ENCODE measurements at places on chromosomes 4 and X.

DNA sequence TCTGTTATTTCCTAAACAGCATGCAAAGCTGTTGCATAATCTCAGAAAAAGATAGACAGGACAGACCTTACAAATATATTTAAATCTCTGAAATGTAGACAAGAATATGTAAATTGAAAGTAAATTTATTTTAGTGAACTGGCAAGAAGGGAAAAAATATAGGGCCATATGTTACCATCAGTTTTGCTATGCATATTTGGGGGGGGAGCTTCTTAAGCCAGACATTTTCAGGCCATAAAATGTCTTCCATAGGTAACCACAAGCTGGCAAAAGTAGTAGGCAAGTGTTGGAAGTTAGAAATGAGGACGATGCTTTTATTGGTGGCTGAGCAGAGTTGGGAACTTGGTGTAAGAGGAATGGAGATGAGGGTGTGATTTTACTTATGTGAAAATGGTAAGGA is 272.0 kb upstream of the CXXC4 start:
- DNase-seq = no peak

DNA sequence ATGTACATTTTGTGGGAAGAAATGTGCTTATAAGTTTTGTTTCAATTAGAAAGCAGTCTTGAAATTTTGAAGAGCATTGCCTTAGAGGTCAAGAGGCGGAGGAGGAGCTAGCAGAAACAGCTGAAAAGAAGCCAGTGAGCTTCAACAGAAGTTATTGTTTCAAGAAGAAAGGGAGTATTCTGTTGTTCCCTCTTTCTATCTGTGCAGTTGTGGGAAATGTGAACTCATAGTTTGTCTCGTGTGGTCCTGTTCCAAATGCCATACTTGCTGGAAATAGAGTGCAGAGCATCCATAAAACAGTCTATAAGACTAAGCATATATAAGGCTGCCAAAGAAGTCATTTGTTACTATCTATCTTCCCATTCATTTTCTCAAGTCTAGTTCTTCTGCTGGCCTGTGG is 1015.7 kb downstream of the DMD start:
- no peak for DNase-seq

DNA sequence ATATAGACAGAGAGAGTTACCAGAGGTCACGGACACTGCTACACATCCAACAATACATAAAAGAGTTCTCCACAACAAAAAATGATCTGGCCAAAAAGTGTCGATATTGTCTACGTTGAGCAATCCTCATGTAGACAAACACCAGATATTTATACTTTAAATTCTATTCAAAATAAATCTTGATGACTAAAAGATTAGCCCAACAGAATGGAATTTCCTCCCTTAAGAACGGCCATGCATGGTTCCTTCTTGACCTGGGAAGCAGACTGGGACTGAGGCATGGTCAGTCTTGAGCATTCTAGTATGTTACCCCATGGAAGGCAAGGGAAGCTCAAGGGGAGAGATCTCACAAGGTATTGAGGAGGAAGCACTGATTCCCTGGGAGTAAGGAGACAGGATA is 43.5 kb downstream of the LHFPL1 start:
- DNase-seq = no peak

DNA sequence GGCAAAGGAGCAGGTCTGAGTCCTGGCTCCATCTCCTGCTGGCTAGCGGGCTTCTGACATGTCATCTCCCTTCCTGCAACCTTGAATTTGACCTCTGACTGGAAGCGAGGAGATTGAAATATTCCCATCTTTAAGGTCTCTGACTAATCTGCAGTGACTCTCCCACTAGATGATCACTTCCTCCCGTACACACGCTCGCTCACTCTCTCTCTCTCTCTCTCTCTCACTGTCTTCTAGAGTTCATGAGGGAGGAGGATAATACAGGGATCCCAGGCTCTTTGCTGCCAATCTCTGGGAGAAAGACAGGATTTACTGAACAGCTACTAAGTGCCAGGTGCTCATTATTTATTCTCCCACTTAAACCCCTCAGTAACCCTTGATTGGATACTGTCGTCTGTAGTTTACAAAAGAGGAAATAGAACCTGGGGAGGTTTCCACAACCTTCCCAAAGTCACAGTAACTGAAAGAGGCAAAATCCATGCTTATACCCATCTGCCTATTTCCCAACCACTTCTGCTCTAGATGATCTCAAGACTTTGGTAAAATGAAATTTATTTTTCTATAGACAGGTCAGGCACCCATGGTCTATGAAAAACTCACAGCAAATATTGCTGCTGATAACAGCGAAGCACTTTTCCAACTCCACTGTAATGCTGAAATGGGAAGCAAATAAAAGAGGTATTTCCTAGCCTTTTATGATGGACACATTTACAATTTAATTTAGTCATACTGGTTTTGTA is 193.5 kb upstream of the C1QTNF7 start:
- no peak for DNase-seq

GRCh38 chr4:84614891-84615290 is 32.0 kb downstream of the CDS1 start:
- DNase-seq = no peak

- no peak for DNase-seq
These were observed 93.5 kb upstream of the AFAP1 start for GRCh38 chr4:8033067-8033755.

DNA sequence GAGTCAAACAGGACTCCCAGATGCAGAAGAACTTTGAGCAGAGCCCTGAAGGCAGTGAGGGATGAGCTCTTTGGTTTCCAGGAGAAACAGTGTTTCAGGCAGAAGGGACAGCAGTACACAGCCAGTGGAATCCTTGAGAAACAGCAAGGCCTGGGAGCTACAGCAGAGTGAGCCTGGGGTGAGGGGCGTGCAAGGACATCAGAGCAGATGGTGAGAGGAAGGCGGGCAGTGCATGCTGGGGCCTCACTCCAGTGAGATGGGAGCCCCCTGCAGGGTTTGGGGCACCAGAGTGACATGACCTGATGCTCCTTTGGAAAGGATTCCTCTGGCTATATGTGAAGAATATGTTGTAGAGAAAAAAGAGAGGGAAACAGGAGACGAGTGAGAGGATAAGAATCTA is 98.1 kb upstream of the EGFL6 start:
- DNase-seq = no peak

DNA sequence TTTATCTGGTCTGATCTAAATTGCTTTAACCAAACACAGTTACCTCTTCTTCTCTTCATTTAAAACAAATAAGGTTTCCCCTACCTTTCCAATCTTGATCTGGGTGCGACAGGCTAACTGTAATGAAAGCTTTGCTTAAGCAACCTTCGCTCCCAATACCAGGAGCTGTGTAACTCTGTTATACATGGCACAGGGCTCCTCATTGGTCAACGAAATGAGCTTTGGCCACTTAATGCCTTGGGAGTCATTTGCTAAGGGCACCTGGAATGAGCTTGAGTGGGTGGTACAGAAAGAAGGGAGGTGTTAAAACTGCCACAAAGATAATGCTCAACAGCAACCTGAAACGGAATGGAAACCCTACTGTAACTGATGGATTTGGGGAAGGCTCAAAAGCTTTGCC is 140.5 kb downstream of the CHRNA9 start:
- DNase-seq = no peak

GRCh38 chr4:184080674-184081073 is 137.0 kb downstream of the ENPP6 start:
- DNase-seq = no peak

- DNase-seq = no peak
These were observed 14.5 kb downstream of the TNIP2 start for GRCh38 chr4:2741626-2742025.

- no peak for DNase-seq
These were observed 203.7 kb upstream of the NWD2 start for GRCh38 chr4:37040816-37041215.

- DNase-seq = no peak
These were observed 51.8 kb upstream of the JADE1 start for GRCh38 chr4:128757712-128758111.

GRCh38 chrX:132821974-132822633 is 136.3 kb downstream of the HS6ST2 start:
- no peak for DNase-seq

Data from NCI-H1048 (cell line).